ENCODE measurements at places on chromosomes 4 and X. TPM values are rescaled to one million over a fixed set of nuclear protein-coding genes. Genes with fewer than 3 reads are reported as not detected.

Gene ERAS
- not detected for total RNA-seq

Gene IL21
- total RNA-seq = not detected

Gene GPR119
- total RNA-seq = not detected

Gene SORCS2
- 0.69 TPM for total RNA-seq

Gene RTL5
- total RNA-seq = 0.15 TPM

Gene ZNF157
- total RNA-seq = not detected

Gene ANAPC4
- total RNA-seq = 24.3 TPM

Gene DKK2
- total RNA-seq = 1.8 TPM

Gene STPG2
- total RNA-seq = not detected

Gene UGT8
- 12.4 TPM for total RNA-seq

Gene OPN1LW
- total RNA-seq = not detected

Gene FRAS1
- 5.8 TPM for total RNA-seq

Gene NAT8L
- total RNA-seq = 0.67 TPM

Gene CNKSR2
- 2.6 TPM for total RNA-seq

Gene DCAF8L2
- total RNA-seq = not detected

Gene NPY5R
- not detected for total RNA-seq

Gene NLGN3
- total RNA-seq = 0.33 TPM

Gene SSX1
- under 0.01 TPM for total RNA-seq

Gene CTAG2
- total RNA-seq = not detected

Gene SGMS2
- 32.3 TPM for total RNA-seq

Gene PAGE2
- total RNA-seq = not detected

Gene USP26
- not detected for total RNA-seq

Gene TMEM35A
- total RNA-seq = not detected

Gene PLAC1
- total RNA-seq = not detected

Gene SHROOM2
- 12.8 TPM for total RNA-seq
